ENCODE measurements at places on chromosomes 12 and 14.

DNA sequence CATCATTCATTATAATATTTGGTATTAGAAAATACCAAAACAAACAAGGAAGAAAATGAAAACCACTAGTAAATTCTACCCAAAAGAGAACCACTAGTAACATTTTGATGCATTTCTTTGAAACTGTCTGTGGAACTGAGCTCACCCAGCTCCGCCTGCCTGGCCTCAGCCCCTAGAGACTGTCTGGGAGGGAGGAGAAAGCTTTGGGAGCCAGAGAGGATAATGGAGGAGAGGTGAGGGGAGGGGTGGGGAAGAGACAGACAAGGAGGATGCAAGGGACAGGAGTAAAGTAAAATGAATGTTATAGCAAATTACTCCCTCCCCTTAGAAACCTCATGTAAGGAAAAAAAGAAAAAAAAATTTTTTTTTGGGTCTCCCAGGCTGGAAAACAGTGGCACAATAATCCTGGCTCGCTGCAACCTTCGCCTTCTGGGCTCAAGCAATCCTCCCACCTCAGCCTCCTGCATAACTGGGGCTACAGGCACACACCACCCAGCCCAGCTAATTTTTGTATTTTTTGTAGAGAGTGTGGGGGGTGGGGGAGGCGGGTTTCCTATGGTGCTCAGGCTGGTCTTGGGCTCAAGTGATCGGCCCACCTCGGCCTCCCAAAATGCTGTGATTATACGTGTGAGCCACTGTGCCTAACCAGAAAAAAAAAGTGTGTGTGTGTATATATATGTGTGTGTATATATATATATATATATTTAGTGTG is 3.2 kb upstream of the MMP19 start:
- no peak for DNase-seq

DNA sequence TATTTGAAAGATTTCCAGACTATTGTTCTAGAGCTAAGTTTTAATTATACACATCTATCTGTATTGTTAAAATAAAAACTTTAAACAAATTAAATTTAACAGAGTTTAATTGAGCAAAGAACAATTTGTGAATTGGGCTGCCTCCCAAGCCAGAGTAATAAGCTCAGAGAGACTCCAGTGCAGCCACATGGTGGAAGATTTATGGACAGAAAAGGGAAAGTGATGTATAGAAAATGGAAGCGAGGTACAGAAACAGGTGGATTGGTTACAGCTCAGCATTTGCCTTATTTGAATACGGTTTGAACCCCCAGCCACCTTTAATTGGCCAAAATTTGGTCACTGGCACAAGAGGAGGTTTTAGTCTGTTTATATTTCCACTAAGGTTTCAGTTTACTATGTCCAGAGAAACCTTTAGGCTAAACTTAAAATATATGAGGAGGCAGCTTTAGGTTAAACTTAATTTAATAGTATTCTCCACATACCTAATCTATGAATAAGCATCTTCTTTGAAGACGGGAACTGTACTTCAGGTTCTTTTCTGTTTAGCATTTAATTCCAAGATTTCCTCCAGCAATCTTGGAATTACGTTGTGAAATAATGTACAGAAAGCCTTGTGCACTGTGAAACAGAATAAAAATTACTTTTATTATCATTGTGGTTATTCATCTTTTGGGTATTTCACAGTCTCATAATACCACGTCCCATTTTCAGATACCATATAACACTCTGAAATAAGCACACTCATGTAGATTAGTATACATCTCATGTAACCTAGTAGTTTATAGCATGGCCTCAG is 19.4 kb downstream of the SRGAP1 start:
- DNase-seq: no peak

GRCh38 chr14:78933166-78933565 is 763.0 kb downstream of the NRXN3 start:
- no peak for DNase-seq

DNA sequence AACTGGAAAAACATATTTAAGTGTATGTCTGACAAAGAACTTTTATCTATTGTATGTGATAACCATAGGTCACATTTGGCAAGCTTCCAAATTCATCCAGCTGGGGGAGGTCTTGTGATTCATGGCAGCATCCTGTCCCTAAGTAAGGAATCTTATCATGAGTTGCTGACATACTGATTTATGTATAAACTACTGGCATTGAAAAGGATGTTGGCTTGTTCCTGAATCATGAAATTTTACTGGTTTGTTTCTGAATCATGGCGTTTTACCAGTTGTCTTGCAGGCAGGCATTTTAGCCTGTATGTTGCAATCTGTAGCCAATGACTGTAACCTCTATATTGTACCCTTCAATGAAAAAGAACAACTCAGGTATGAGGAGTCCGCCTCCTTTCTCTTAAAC is 244.8 kb downstream of the IPO8 start:
- DNase-seq: no peak

- DNase-seq: no peak
Measured at GRCh38 chr12:115569345-115570068, 708.0 kb downstream of the MED13L start.

- no peak for DNase-seq
Measured at GRCh38 chr12:109982210-109982609, 14.0 kb downstream of the GIT2 start.

- DNase-seq: no peak
Measured at GRCh38 chr12:5163661-5164060, 120.0 kb downstream of the KCNA5 start.

DNA sequence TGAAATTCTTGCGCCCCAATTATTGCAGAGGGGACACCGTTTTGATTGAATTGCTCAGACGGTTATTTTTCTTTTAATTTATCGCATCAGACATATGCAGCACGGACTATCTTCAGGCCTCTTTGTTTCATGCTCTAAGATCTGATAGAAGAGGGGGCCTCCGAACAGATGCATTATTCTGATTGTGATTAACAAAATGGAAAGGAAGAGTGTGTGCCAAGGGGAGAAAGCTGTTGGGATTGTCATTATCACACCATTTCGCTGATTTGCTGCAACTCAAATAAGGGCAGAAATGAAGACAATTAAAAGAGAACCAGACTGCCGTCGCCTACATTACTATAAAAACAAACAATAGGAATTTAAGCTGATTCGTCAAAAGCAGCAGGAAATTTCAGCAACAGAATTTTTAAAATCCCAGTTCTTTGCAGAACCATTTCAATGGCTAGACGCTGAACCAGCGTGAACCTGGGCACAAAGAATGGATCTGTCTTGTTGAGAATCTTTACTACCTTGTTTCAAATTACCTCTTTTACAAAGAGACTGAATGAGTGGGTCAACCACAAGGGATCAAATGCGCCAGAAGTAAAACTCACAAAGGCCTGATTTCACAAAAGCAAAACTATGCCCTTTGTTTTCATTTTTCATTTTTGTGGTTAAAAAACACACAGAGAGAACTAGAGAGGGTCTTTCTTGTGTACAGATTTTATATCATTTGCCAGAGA is 30.6 kb downstream of the TMEM132D start:
- DNase-seq: no peak

- DNase-seq: peak; percentile 74
Measured at GRCh38 chr12:2057041-2057794, 4.4 kb downstream of the CACNA1C start.

All from NCI-H1417 (cell line).